ENCODE measurements at places on chromosomes 3 and 15. TPM values are rescaled to one million over a fixed set of nuclear protein-coding genes. Genes with fewer than 3 reads are reported as not detected.

- no peaks in the 10 kb centered on the region for H3K27me3 ChIP-seq
- H3K36me3 ChIP-seq: peaks cover 20% of the 10 kb centered on the region
- H3K27ac ChIP-seq: no peak overlapping the region
- H3K4me3 ChIP-seq: no peak overlapping the region
Observed at GRCh38 chr15:48915861-48916260, 37.9 kb downstream of the EID1 start.

Gene GOLGA8Q
- not detected for total RNA-seq

GRCh38 chr15:32957219-32957618 lies 237.3 kb downstream of the FMN1 start:
- no peak overlapping the region for H3K4me3 ChIP-seq
- H3K27me3 ChIP-seq: no peaks in the 10 kb centered on the region
- peaks cover 27% of the 10 kb centered on the region for H3K36me3 ChIP-seq
- peak overlapping the region; percentile 86 for H3K27ac ChIP-seq
- H3K4me1 ChIP-seq: peaks cover 71% of the 10 kb centered on the region

Gene TBC1D2B
- total RNA-seq: 37.5 TPM

Gene LRRIQ4
- not detected for total RNA-seq

Gene GOLGA6L9
- 0.87 TPM for total RNA-seq

- peaks cover 21% of the 10 kb centered on the region for H3K27me3 ChIP-seq
- no peak for DNase-seq
- H3K4me3 ChIP-seq: peak overlapping the region; percentile 25
- peaks cover 59% of the 10 kb centered on the region for H3K4me1 ChIP-seq
Observed at GRCh38 chr3:120404876-120405275, 45.9 kb downstream of the FSTL1 start.

- peaks cover 1% of the 10 kb centered on the region for H3K27me3 ChIP-seq
- no peaks in the 10 kb centered on the region for H3K36me3 ChIP-seq
- no peak overlapping the region for H3K4me3 ChIP-seq
- no peak for DNase-seq
Observed at GRCh38 chr3:54312156-54312899, 190.0 kb downstream of the CACNA2D3 start.

DNA sequence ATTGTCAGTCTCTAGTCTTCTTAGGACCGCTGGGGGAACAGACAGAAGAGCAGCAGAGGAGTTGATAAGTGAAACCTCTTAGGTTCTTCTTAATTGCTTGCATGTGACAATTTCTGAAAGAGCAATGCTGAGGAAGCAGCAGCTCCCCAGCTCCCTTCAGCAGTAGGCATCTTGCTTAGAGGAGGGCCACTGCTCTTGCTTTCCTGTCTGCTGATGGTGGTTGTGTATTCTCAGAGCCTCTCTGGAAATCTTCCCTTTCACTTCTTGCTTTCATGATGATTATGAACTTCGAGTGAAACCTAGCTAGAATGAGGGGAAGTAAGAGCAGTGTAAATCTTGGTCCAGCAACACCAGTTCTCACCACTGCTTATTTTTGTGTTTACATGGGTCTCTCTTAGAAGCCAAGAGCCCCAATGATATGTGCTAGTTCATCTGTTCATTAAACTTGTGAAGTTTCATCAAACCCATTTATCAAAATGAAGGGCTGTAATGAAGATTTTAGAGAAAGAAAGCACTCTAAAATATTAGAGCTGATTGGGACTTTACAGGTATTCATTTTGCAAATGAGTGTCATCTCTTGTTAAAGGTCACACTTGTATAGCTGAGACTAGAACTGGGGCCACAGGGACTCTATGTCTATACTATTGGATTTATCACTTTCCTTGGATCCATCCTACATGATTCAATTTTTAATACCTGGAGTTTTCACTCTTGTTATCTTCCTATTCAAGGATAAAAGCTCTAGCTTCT lies 246.7 kb downstream of the LPP start:
- H3K27ac ChIP-seq: no peak overlapping the region
- H3K4me1 ChIP-seq: peaks cover 11% of the 10 kb centered on the region

DNA sequence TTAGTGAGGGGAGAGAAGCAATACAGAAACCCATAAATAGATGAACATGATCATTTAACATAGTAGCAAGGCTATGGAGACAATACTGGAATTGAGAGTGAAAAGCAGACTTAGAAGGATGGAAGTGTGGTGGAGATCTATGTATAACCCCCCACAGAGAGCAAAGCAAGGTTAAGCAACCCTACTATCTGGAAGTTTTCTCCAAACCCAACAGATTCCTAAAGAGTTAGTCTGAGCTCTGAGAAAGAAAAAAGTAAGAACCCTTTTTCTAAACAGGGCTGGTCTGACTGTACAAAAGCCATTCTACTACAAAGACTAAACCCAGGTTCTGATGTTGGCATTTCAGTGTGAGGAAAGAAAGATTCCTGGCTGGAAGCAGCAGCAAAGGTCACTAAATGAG lies 153.2 kb downstream of the WNT5A start:
- H3K36me3 ChIP-seq: no peaks in the 10 kb centered on the region
- H3K4me1 ChIP-seq: peaks cover 65% of the 10 kb centered on the region
- peaks cover 2% of the 10 kb centered on the region for H3K27me3 ChIP-seq
- H3K4me3 ChIP-seq: 0 out of 2 replicates have a peak overlapping the region, but pooled peaks have one; percentile 24

Gene ERICH6
- not detected for total RNA-seq

DNA sequence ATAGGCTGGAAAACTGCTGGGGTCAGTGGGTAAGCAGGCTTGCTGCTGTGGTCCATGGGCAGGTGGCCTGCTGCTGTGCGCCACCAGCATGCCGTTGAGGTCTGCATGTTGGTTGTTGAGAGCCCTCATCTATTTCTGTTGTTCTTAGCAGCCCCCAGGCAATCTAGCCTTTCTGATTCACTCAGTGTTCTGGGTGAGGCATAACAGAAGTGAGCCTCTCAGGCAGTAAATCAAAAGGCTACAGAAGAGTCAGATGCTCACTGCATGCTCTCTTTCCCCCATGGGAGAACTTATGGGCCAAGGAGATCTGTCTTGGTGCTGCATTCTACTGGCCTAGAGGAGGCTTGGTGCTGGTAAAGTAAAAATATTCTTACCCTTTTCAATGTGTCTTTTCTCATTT lies 67.8 kb upstream of the ATP10A start:
- no peak overlapping the region for H3K27ac ChIP-seq
- H3K4me1 ChIP-seq: peaks cover 43% of the 10 kb centered on the region
- no peak overlapping the region for H3K4me3 ChIP-seq
- H3K27me3 ChIP-seq: no peaks in the 10 kb centered on the region
- DNase-seq: peak; percentile 31

GRCh38 chr3:36380221-36381031 lies at the start of gene STAC:
Gene STAC, plus strand, starts transcription at chr3:36380504. Its CDS starts 140 bp downstream, at chr3:36380644.
- no peaks in the 10 kb centered on the region for H3K4me1 ChIP-seq
- H3K4me3 ChIP-seq: no peak within 1 kb of the TSS
- no peak for DNase-seq
- no peaks in the 10 kb centered on the region for H3K36me3 ChIP-seq
- H3K27ac ChIP-seq: no peak within 1 kb of the TSS
- H3K27me3 ChIP-seq: peaks cover 4% of the 10 kb centered on the region

Gene PRICKLE2
- total RNA-seq: 18.6 TPM

- no peaks in the 10 kb centered on the region for H3K4me1 ChIP-seq
- H3K36me3 ChIP-seq: peaks cover 6% of the 10 kb centered on the region
- no peak for DNase-seq
- no peak overlapping the region for H3K4me3 ChIP-seq
Observed at GRCh38 chr3:170296703-170297102, 60.8 kb upstream of the SKIL start.

- H3K27ac ChIP-seq: no peak overlapping the region
- DNase-seq: no peak
- no peaks in the 10 kb centered on the region for H3K4me1 ChIP-seq
- H3K27me3 ChIP-seq: no peaks in the 10 kb centered on the region
Observed at GRCh38 chr15:61527836-61528580, 298.9 kb upstream of the RORA start.

- H3K4me3 ChIP-seq: no peak overlapping the region
- no peaks in the 10 kb centered on the region for H3K36me3 ChIP-seq
- no peak for DNase-seq
Observed at GRCh38 chr15:95261546-95261945, 1030.2 kb downstream of the MCTP2 start.

- H3K4me1 ChIP-seq: peaks cover 23% of the 10 kb centered on the region
- H3K27ac ChIP-seq: no peak overlapping the region
- no peaks in the 10 kb centered on the region for H3K36me3 ChIP-seq
Observed at GRCh38 chr3:146496726-146497125, 27.4 kb upstream of the PLSCR2 start.

DNA sequence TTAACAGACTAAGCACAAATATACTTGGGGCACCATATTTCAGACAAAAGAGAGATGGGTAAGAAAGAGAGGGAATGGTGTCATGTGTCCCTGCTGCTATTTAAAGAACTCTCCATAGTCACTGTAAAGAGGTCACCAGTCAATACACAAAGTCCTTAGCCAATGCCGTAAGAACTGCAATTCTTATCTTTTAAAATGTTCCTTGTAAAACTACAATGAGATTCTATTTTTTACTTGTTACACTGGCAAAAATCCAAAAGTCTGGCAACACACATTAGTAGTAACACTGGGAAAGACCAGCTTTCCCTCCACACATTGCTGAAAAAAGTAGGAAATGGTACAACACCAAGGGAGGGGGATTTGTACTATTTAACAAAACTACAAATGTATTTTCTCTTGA lies 189.4 kb downstream of the TBC1D5 start:
- no peak overlapping the region for H3K27ac ChIP-seq
- H3K36me3 ChIP-seq: no peaks in the 10 kb centered on the region
- H3K27me3 ChIP-seq: no peaks in the 10 kb centered on the region
- DNase-seq: no peak
- no peak overlapping the region for H3K4me3 ChIP-seq
- peaks cover 11% of the 10 kb centered on the region for H3K4me1 ChIP-seq

GRCh38 chr3:159839561-159840379 lies 148.9 kb upstream of the IL12A start:
- H3K27me3 ChIP-seq: peaks cover 3% of the 10 kb centered on the region
- H3K27ac ChIP-seq: no peak within 1 kb of the TSS
- H3K4me1 ChIP-seq: peaks cover 79% of the 10 kb centered on the region
- no peak within 1 kb of the TSS for H3K4me3 ChIP-seq
- no peaks in the 10 kb centered on the region for H3K36me3 ChIP-seq

Gene ADAMTS17
- not detected for total RNA-seq

Gene MASP1
- total RNA-seq: 29.9 TPM

Gene SEMA6D
- 1.8 TPM for total RNA-seq

DNA sequence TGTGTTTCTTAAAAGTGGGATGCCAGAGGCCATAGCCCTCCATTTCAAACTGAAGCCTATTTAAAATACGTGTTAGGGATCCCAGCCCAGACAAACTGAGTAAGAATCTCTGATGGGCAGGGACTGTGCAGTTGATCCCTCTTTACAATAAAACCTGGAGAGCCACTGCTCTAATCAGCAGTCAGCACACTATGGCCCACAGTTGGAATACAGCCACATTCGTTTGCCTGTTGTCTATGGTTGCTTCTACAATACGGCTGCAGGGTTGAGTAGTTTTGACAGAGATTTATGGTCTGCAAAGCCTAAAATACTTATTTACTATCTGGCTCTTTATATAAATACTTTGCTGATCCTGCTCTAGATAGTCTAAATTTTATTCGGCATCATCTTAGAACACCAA lies 32.4 kb downstream of the TJP1 start:
- no peak overlapping the region for H3K27ac ChIP-seq
- H3K4me1 ChIP-seq: peaks cover 75% of the 10 kb centered on the region
- H3K27me3 ChIP-seq: no peaks in the 10 kb centered on the region

Gene RYR3
- not detected for total RNA-seq

DNA sequence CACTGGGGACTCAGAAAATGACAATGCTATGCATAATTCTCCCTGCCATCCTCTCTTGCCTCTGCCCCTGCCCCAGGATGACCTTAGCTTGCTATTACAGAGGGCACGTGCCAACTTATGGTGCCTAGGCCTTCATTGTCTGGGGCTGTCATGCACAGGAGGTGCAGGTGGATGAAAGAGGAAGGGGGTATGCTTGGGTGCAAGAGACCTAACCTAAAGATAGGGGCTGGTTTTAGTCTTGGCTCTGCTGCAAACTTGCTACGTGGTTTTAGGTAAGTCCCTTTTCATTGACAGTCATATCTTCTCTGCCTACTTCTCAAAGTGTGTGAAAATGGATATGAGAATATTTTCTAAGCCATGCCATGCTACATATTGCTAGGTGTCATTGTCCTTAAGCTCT lies 161.3 kb downstream of the EPHB1 start:
- no peak overlapping the region for H3K27ac ChIP-seq
- no peaks in the 10 kb centered on the region for H3K36me3 ChIP-seq
- no peaks in the 10 kb centered on the region for H3K27me3 ChIP-seq

Gene SERPINI1
- total RNA-seq: 3.2 TPM

Gene LRRC3B
- total RNA-seq: not detected

- H3K4me3 ChIP-seq: no peak overlapping the region
- peaks cover 15% of the 10 kb centered on the region for H3K4me1 ChIP-seq
- no peak for DNase-seq
- peaks cover 22% of the 10 kb centered on the region for H3K36me3 ChIP-seq
- no peaks in the 10 kb centered on the region for H3K27me3 ChIP-seq
Observed at GRCh38 chr3:111821891-111822290, 37.2 kb upstream of the PHLDB2 start.
